ENCODE measurements at places on chromosomes 6 and 20.

GRCh38 chr6:163260111-163260895, 154.2 kb upstream of the QKI start:
- DNase-seq: no peak

GRCh38 chr6:111711984-111712752, 106.5 kb upstream of the TRAF3IP2 start:
- peak; percentile 69 for DNase-seq

GRCh38 chr6:37241775-37242428, 15.7 kb upstream of the TBC1D22B start:
- no peak for DNase-seq

DNA sequence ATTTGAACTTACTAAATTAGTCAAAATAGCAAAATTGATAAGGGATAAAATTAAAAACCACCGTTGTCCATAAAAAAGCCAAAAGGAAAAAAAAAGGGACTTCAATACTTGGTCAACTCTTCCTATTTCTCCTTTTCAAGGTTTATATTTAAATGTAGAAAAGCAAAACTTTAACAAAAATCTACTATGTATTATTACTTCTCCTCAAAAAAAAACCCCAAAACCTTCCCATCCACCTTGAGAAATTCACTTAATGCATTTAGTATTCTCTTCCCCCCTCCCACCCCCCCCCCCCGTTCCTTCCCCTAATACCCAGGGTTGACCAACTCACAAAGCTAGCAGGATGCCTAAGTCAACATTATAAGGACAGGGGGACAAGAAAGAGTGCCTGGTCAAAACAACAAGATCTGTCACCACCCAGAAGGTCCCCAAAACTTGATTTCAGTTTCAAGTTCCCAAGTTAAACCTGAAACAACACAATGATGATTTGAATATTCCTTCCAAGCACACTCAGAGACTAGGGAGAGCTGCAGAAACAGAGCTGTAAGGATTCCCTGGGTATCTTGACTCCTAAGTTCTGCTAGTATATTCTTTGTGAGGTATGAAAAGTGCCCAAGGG, 14.6 kb downstream of the GMDS start:
- DNase-seq: no peak

DNA sequence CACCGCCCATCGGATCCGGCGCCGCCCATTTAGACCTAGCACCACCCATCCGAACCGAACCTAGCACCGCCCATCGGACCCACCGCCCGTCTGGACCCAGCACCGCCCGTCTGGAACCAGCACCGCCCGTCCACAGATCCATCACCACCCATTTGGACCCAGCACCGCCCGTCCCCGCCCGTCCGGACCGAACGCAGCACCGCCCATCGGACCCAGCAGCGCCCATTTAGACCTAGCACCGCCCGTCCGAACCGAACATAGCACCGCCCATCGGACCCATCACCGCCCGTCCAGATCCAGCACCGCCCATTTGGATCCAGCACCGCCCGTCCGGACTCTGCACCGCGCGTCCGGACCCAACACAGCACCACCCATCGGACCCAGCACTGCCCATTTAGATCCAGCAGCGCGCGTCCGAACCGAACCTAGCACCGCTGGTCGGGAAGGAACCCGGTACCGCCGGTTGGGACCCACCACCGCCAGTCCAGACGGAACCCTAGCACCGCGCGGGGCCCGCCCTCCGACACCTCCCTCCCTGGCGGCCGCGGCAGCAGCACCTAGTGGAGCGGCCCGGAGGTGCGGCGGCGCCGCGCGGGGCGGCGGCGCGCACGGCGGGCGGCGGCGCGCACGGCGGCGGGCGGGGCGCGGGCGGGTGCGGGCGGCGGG, 348 bp upstream of the AFDN start:
- DNase-seq: peak; percentile 80

DNA sequence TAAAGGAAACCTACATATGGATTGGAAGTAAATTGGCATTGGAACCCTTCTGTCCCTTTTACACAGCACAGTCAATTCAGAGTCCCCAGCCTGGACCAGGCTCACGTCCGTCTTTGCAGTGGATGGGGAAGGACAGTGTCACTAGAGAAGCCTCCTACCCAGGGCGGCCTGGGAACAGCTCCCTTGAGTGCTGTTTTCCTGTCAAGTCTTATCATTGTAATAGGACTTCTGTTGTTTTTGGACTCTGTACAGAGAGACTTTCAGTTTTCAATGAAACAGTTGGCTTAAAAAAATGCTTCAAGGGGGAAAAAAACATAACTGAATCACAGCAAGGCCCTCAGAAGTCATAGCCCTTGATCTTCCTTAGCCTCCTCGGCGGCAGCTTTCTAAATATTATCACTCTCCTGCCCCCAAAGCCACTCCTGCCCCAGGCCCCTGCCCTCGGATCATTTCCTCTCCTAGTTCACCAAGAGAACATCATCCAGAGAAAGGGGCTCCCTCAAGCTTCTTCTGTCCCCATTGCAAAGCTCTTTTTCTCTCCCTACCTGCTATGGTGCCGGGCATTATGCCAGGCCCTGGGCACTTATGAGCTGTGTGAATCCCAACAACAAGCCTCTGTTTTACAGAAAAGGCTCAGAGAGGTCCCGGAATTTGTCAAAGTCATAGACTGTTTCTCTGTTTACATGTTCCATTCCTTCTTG, 37.8 kb upstream of the CNKSR3 start:
- DNase-seq: peak; percentile 28

DNA sequence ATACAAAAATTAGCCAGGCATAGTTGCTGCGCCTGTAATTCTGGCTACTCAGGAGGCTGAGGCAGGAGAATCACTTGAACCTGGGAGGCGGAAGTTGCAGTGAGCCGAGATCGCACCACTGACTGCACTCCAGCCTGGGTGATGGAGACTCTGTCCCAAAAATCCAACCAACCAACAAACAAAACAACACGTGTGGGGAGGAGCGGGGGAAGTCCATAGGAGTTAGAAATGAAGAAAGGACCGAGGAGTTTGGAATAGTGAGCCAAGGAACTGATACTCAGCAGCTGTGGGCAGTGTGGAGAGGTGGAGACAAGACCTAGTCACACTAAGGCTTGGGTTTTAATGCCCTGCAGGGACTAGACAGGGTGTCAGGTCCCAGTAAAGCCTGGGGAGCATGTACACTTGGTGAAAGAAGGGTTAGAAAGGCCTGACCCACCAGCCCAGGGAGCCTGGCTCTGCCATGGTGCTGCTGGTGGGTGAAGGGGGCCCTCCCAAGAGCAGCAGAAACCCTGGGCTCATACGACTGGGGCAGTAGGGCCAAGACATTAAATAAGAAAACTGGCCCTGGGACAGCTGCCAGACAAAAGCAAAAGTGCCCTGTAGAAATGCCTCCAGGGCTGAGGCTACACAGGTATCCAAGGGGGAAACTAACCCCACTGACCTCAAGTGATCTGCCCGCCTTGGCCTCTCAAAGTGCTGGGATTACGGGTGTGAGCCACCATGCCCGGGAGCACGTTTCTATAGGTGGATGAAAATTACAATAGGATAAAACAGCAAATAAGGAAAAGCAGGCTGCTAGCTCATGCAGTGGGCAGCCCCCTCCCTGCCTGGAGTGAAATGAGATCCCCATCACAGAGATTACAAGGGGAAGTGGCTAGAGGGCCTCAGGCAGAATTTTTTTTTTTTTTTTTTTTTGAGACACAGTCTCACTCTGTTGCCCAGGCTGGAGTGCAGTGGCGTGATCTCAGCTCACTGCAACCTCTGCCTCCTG, 58.0 kb downstream of the MYH7B start:
- no peak for DNase-seq

DNA sequence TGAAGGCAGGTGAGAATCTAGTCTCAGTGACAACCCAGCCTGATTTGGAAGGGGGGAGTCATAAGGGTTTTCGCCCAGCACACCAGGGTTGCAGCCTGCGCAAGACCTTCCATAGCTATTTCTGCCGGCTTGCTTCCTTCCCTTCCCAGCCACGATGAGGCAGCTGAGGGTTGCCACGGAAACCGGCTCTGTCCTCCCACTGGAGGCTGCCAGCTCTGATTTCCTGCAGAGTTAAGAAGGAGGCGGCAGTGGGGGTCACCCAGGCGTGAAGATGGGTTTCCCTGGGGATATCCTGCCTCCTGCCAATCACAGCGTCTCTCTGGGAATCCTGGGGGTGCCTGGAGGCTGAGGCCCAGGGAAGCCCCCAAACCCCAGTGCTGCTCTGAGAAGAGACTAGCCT, 23.1 kb upstream of the KCNB1 start:
- DNase-seq: peak; percentile 66

- DNase-seq: no peak
Observed at GRCh38 chr6:48048451-48049146, 62.4 kb downstream of the PTCHD4 start.

- peak; percentile 96 for DNase-seq
Observed at GRCh38 chr20:35307666-35308653, 15.7 kb upstream of the FAM83C start.

DNA sequence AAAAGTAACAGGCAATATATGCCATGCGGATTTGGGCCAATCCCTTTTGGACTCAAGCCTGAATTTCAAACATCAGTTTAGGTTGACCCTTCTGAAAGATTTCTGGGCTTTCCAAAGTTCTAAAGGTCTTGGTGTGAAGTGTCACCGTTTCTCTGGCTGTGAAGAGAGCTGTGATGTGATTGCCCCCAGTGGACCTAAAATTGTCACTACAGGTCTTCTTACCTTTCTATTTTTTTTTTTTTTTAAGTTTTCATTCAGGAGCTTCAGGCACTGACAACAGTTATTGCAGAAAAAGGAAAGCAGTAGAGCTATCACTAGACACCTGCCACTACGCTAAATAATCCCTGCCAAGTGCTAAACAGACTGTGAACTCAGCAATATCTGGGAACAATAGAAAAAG, 75.7 kb upstream of the OPRM1 start:
- DNase-seq: no peak

GRCh38 chr6:25359891-25360290, 80.7 kb downstream of the CARMIL1 start:
- no peak for DNase-seq

DNA sequence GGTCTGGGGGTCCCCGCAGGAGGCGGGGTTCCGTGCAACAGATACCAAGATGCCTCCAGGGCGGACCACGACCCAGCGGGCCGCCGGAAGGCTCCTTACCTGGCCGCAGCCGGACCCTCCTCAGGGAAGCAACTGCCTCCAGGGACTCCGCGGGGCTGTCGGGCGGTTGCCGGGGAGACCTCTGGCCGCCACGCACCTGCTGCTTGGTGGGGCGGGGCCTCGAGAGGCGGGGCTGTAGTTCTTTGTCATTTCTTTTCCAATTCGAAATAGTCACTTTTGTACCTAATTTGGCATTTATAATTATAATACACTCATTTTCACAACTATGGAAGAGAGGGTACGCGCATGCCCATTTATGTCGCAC, 647 bp downstream of the AK9 start:
- DNase-seq: no peak

GRCh38 chr6:88050140-88050818, 2.6 kb downstream of the SPACA1 start:
- peak; percentile 0 for DNase-seq

DNA sequence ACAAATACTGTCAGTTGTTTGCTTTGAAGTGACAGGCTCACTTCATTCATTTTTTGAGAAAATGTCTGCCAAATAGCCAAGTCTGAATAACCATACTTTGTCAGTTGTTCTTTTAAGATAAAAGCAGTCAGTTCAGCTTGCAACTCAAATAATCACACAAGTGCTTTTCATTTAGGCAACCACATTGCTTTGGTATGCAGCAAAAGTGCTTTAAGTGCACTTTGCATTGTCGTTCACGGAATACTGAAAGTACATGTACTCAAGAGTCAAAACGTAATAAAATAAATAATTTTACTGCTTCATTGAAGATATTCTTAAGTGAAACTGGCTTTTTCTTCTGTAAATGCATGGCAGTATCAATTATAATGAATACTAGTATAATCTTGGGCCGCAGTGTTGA, 107.2 kb downstream of the MMS22L start:
- DNase-seq: peak; percentile 2

DNA sequence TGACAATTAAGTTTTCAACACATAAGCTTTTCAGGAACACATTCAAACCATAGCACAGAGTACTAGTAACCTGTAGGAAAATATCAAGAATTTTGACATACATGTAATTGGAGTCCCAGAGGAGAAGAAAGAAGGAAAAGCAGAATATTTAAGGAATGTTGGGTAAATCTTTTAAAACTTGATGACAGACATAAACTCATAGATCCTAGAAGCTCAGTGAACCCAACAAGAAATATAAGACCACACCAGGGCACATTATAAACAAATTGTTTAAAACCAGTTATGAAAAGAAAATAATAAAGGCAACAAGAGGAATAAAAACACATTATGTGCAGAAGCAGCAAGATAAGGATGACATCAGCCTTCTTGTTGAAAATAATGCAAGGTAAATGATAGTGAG, 151.5 kb upstream of the ATXN1 start:
- no peak for DNase-seq

- DNase-seq: no peak
Observed at GRCh38 chr6:130037207-130037811, 18.9 kb downstream of the L3MBTL3 start.

- DNase-seq: peak; percentile 83
Observed at GRCh38 chr6:79630883-79631692, at the start of gene SH3BGRL2. TSS of gene SH3BGRL2 (plus strand) at chr6:79631329. CDS start at chr6:79631462, 133 bp downstream.

DNA sequence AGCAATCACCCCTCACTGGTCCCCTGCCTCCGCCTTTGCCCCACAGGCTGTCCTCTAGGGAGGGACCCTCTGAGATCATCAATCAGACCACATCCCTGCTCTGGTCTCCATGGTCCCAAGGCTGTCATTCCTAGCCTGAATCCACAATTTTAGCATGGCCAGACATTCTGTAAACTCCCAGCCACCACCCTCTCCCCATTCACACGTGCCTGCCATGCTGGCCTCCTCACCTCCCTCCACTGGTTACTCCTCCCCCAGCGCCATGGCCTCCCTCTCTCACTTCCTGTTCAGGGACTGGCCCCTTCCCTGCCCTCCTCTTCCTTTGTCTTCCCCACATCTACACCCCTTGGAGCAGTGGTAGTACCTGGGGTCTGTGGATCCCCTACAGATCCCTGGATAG, 150.7 kb upstream of the MLN start:
- DNase-seq: no peak

DNA sequence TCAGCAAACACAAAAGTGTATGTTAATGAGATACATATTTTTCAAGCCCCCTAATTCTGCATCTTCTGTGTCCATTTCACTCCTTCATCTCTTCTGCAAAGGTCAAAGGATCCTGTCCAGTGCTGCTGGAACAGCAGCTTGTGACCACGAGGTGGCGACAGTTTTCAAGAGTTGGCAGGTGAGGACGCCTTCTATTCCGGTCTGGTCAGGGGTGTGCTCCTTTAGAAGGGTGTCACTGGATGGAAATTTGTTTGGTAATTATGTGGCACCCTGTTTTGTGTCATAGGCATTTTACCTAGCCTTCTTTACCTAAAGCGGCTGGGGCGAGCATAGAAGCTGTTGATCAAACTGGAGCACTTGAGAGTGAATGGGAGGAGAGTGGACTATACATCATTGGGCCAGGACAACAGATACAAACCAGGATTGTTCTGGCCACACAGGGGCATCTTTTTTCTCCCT, 32.9 kb upstream of the ERVFRD-1 start:
- DNase-seq: peak; percentile 87

- no peak for DNase-seq
Observed at GRCh38 chr6:16282370-16282769, 44.0 kb downstream of the GMPR start.

Data from foreskin fibroblast (primary cell).